ENCODE measurements at places on chromosomes 1 and 21.

DNA sequence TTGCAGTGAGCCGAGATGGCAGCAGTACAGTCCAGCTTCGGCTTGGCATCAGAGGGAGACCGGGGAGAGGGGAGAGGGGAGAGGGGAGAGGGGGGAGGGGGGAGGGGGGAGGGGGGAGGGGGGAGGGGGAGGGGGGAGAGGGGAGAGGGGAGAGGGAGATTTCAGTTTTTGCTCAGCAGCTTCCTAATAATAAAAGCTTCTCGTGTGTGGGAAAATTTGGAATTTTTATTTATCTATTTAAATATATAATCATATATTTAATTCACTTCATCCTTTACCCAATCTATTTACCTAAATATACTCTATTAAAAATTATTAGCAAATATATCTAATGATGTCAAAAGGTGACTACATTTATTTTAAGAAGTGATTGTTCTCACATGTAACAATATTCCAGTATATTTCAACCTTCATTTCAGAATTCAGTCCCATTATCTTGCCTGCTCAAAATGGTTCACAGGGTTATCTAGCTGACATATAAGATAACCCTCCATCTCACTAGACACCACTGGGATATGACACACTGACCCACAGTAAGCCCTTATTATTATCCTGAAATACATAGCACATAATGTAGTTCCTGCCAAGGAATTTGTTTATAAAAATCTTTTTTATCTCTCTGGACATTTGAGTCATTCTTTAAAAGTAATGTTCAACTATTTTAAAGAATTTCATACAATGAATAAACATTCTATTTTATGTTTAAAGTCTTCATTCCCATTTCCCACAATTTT, 105.9 kb downstream of the GPATCH2 start:
- DNase-seq, result no peak
- H3K27me3 ChIP-seq, result no peaks in the 10 kb centered on the region
- no peak overlapping the region for H3K4me3 ChIP-seq
- no peak overlapping the region for H3K27ac ChIP-seq
- no peaks in the 10 kb centered on the region for H3K36me3 ChIP-seq

DNA sequence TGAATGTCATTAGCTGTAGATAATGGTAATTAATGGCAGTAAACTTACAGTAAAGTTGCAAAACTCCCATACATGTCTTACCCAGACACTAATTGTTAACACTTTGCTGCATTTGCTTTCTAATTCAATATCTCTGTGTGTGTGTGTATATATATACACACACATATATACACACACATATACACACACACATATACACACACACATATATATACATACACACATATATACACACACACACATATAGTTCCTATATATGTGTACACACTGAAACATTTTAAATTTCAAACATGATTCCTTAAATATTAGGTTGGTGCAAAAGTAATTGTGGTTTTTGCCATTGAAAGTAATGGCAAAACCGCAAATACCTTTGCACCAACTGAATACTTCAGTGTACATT, 3.7 kb upstream of the EPHX1 start:
- H3K27ac ChIP-seq, result no peak overlapping the region
- no peak overlapping the region for H3K4me3 ChIP-seq
- peaks cover 5% of the 10 kb centered on the region for H3K36me3 ChIP-seq
- no peaks in the 10 kb centered on the region for H3K27me3 ChIP-seq

GRCh38 chr1:246176126-246177024, 330.7 kb downstream of the SMYD3 start:
- peak; percentile 61 for DNase-seq
- H3K4me3 ChIP-seq, result no peak overlapping the region
- peaks cover 3% of the 10 kb centered on the region for H3K4me1 ChIP-seq
- H3K27me3 ChIP-seq, result no peaks in the 10 kb centered on the region
- no peak overlapping the region for H3K27ac ChIP-seq

DNA sequence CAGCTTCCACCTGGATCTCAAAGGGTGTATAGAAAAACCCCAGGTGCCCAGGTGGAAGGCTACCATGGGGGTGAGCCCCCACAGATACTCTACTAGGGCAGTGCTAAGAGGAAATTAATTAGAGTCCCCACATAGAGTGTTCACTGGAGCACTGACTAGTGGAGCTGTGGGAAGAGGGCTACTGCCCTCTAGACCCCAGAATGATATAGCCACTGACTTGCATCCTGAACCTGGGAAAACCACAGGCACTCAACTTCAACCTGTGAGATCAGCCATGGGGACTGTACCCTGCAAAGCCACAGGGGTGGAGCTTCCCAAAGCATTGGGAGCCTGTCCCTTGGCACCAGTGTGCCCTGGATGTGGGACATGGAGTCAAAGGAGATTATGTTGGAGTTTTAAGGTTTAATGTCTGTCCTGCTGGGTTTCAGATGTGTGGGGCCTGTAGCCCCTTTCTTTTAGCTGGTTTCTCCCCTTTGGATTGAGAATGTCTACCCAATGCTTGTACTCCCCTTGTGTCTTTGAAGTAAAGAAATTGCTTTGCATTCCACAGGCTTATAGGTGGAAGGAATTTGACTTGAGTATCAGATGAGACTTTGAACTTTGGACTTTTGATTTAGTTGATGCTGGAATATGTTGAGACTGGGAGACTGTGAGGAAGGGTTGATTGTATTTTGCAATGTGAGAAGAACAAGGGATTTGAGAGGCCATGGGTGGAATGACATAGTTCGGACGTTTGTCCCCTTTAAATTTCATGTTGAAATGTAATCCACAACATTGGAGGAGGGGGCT, 31.8 kb upstream of the CDC14A start:
- DNase-seq, result no peak
- H3K27me3 ChIP-seq, result peaks cover 6% of the 10 kb centered on the region
- no peak overlapping the region for H3K27ac ChIP-seq
- peaks cover 2% of the 10 kb centered on the region for H3K4me1 ChIP-seq
- no peak overlapping the region for H3K4me3 ChIP-seq

DNA sequence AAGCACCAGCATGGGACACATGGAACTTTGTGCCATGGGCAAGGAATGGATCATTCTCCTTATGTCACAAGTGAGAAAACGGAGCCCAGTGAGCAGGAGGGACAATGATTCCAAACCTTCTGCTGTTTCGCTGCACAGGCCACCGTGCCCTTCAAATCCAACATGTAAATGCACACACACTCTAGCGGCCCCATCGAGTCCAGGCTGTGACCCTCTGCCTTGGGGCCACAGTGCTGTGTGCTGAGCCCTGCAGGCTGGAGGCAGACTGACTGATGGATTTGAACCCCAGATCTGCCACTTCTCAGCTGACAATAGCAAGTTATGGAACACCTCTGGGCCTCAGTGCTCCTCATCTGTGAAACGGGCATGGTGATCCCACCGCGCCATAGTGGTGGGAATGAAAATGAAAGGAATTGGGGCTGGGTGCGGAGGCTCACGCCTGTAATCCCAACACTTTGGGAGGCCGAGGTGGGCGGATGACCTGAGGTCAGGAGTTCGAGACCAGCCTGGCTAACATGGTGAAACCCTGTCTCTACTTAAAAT, 63.6 kb downstream of the ALPL start:
- H3K4me1 ChIP-seq, result peaks cover 38% of the 10 kb centered on the region
- H3K4me3 ChIP-seq, result no peak overlapping the region
- H3K27me3 ChIP-seq, result no peaks in the 10 kb centered on the region
- no peak overlapping the region for H3K27ac ChIP-seq
- DNase-seq, result no peak
- H3K36me3 ChIP-seq, result peaks cover 3% of the 10 kb centered on the region

DNA sequence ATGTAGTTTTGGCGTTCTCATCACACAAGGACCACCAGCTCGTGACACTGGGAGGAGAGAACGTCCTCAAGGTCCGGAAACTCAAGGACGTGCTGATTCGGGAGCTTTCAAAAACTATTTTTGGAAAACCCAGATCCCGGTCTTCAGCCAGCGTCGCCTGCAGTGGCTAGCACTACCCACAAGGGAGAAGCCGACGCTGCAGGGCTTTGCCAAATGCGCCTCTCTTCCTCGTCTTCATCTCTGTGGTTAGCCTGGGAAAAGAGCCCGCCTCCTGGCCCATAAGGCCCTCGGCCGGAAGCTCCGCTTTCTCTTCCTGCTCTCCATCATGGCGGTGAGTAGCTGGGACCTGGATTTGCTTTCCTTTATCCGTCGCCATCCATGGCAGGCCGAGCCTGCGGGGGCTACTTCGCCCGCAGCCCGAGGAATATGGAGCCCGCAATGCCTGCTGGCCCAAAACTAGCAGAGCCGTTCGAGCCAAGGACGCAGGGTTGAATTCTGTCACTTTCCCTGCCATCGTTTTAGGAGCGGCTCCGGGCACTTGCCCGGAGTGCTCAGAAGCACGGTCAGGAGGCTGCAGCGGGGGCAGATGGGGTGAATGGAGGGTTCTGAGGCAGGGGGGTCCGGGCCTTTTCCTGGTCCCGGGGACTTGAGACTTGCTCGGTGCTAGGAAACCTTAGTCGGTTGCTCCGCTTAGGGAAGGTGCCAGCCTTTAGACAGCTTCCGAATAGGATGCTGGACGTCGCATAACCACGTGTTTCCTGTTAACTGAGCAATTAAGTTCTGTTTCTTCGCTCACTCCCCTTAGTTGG, at the start of gene RPL11:
Gene RPL11, plus strand, starts transcription at position 308 of the 809 bp plus-strand sequence. Its CDS starts 18 bp downstream, at position 326.
- H3K27ac ChIP-seq, result peak within 1 kb of the TSS; percentile 97
- H3K4me1 ChIP-seq, result peaks cover 16% of the 10 kb centered on the region
- peak within 1 kb of the TSS; percentile 99 for H3K4me3 ChIP-seq
- no peaks in the 10 kb centered on the region for H3K27me3 ChIP-seq

GRCh38 chr1:30264672-30265025, 458.7 kb downstream of the MATN1 start:
- no peak for DNase-seq
- H3K27ac ChIP-seq, result no peak overlapping the region
- no peaks in the 10 kb centered on the region for H3K4me1 ChIP-seq
- H3K36me3 ChIP-seq, result no peaks in the 10 kb centered on the region
- no peak overlapping the region for H3K4me3 ChIP-seq

DNA sequence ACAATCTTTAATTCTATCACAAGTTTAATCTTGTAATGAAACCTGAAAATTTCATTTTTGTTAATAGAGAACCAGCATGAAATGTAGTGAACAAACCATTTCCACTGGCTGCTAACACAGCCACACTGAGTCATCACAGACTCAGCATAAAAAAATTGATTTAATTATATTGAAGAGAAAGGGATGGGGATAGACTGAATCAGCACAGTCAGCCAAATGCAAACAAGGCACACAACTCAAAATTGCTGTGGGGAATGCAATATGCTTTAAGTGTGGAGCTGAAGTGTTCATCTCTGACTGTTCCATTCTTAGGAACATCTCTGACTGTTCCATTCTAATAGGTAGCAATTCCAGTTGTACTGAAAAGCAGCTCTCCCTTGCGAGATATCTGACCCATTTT, 299.8 kb downstream of the MRPL39 start:
- H3K27ac ChIP-seq, result no peak overlapping the region
- no peaks in the 10 kb centered on the region for H3K36me3 ChIP-seq
- DNase-seq, result no peak
- no peaks in the 10 kb centered on the region for H3K4me1 ChIP-seq
- no peak overlapping the region for H3K4me3 ChIP-seq
- no peaks in the 10 kb centered on the region for H3K27me3 ChIP-seq

GRCh38 chr1:247322442-247322841, 9.2 kb downstream of the ZNF496 start:
- H3K27ac ChIP-seq, result no peak overlapping the region
- H3K27me3 ChIP-seq, result no peaks in the 10 kb centered on the region
- H3K4me3 ChIP-seq, result no peak overlapping the region
- H3K36me3 ChIP-seq, result peaks cover 69% of the 10 kb centered on the region
- no peak for DNase-seq

DNA sequence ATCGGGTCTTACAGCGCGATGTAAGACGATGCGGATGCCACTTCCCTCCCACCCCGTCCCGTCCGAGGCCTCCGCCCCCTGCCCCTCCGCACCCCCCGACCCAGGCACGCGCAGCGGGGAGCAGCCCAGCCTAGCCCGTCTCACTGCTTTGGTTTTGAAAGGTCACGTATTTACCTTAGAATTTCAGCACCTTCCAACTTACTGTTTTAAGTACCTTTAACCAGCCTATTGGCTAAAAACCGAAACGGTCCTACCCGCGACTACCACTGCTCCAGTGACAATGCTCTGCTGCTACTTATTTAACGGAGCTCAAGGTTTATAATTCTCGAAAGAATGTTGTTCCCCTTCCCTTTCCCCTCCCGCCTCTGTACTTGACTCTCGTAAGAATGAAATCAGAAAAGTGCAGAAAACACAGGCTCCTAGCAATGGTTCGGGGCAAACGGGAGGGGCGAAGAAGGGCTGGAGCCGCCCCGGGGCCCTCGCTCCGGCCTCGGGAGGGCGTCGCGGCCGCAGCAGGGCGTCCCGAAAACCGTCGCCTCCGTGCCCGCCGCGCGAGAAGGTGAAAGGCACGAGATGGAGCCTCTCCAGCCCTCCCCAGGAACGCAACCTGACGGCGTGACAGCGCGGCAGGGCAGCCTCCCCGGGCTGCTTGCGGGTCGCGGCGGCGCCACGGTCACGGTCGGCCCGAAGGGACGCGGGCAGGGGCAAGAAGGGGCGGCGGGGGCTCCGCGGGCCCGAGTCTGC, 667 bp downstream of the TMEM50B start:
- H3K27me3 ChIP-seq, result no peaks in the 10 kb centered on the region
- peak; percentile 55 for DNase-seq
- H3K36me3 ChIP-seq, result no peaks in the 10 kb centered on the region
- peaks cover 8% of the 10 kb centered on the region for H3K4me1 ChIP-seq

DNA sequence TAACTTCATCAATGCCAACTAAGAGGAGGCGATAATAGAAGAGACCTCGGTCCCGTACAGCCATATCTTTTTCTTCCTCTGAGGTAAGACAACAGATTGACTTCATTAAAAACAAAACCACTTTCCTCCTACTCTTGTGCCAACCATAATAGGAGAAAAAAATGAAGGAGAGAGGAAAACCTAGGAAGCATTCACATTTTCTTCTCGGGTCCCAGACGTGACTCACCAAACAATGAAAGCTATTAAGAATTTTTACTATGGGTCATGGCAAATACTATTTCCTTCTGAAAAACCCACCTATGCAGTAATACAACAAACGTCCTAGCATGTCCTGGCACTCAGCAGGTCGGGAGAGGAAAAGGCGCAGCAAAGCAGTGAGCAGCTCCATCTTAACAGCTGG, 8.6 kb upstream of the BCL2L15 start:
- H3K4me3 ChIP-seq, result no peak overlapping the region
- no peak overlapping the region for H3K27ac ChIP-seq
- H3K36me3 ChIP-seq, result peaks cover 61% of the 10 kb centered on the region
- DNase-seq, result no peak
- H3K4me1 ChIP-seq, result no peaks in the 10 kb centered on the region

- peaks cover 3% of the 10 kb centered on the region for H3K4me1 ChIP-seq
- H3K27me3 ChIP-seq, result peaks cover 4% of the 10 kb centered on the region
- no peak overlapping the region for H3K27ac ChIP-seq
- H3K36me3 ChIP-seq, result no peaks in the 10 kb centered on the region
- peak overlapping the region; percentile 56 for H3K4me3 ChIP-seq
- DNase-seq, result no peak
These were observed 71.7 kb downstream of the SETD4 start for GRCh38 chr21:35988416-35989137.

GRCh38 chr1:98557895-98558294, 103.6 kb upstream of the SNX7 start:
- no peak overlapping the region for H3K27ac ChIP-seq
- H3K27me3 ChIP-seq, result no peaks in the 10 kb centered on the region
- no peak for DNase-seq
- no peaks in the 10 kb centered on the region for H3K36me3 ChIP-seq
- H3K4me1 ChIP-seq, result no peaks in the 10 kb centered on the region
- H3K4me3 ChIP-seq, result no peak overlapping the region
